ENCODE measurements at places on chromosomes 5 and 9.

- no peak for DNase-seq
These were observed 50.2 kb downstream of the IPPK start for GRCh38 chr9:92619601-92620300.

- no peak for DNase-seq
These were observed 92.6 kb downstream of the LIFR start for GRCh38 chr5:38463634-38464521.

DNA sequence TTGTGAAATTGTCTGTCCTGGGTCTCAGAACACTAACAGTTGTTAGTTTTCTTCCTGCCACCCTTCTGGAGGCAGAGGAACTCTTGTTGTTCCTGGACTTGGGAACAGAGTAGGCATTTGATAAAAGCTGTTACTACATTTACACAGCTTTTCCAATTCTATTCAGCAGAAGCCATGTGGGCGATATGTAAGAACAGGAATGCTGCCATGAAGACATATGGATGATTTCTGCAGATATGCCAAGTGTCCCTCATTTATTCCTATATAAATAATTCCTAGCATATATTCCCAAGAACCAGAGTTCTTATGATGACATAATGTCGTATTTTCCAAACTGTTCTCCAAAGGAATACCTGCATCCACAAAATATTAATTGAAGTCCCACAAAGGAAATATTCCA is 135.9 kb upstream of the DAB2 start:
- DNase-seq = no peak

DNA sequence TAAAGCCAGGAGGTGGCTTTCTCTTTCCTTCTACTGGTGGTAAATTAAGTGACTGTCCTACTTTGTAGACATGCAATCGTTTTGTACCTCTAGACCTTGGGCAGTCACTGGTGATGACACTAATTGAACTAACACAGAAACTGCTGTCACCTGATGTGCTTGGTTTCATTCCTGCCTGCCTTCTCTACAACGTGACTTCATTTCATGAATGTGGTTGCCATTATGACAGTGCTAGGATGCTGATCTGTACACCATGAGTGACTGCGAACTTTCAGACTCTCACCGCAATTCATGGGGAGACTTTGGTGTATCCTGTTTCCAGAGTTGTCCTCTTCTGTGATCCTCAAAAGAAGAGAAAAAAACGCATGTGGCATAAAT is 47.5 kb downstream of the UBE2QL1 start:
- DNase-seq = no peak

DNA sequence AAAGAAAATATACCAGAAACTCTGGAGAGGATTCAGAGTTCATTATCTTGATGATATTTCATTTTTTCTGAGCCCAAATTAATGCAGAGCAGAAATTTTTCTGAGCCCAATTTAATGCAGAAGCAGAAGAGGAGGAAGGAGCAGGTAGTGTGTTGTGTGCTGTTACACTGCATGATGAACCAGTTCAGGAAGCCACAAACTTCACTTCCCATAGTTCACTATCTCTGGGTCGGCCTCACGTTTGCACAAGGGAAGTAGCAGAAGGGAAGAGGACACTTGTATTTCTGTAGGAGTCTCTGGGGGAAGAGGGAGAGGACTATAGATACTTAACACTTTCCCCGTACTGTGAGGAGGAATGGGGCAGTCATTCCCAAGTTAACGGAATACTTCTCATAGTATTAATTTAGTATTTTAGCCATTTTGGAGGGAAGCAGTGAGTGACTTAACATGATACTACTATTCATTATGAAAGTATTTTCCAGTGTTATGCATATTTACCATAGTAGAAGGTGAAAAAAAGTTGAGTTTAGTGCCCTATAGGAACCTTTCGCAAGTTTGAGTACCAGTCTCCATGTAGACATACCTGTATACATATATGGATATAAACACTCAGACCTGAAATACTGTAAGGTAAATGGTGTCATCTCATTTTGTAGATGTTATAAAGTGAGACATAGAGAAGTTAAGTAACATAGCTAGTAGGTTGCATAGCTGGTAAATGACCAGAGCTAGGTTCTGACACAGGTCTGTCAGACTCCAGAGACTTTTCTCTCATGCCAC is 30.0 kb downstream of the XPA start:
- DNase-seq = no peak

- DNase-seq = no peak
These were observed 241.1 kb upstream of the ATP10B start for GRCh38 chr5:161093100-161093499.

DNA sequence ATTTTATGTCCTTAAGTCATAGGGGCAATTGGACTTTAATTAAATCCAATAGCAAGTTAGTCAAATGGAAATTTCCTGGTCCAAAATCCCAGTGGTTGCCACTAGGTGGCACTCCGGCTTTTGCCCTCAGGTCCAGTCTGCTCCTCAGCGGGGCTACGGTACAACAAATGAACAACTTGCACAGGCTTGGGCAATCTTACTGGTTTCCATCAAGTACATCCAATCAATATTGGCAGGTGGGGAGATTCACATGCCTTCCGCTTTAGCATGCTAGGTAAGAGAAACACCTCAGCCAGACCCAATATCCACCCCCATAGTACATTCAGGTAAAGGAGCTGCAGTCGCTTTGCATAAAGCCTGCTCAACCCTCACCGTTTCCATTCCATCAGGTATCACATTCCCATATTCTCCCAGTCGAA is 6.3 kb upstream of the MXD3 start:
- DNase-seq = peak; percentile 56

DNA sequence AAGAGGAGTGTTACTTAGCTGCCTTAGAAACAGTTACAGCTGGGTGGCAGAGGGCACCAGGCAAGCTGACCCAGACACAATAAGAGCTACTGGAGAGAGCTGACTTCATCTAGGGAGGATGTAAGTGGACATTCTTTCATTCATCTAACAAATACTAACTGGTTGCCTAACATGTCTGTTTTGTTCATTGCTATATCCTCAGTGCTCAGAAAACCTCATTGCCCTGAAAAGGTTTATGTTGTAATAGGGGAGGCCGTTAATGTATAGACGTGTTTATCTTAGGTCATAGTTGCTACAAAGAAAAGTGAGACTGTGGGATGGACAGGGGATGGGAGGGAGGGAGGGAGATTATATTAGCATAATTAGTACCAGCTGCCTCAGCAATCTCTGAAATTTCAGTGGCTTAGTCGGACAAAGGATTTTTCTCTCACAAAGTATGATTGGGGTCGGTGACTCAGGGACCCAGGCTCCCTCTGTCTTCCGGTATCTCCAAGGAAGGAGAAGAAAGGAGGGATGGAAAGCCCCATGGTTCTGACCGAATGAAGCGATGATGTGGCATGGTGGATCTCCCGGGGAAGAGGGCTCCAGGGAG is 2.6 kb upstream of the SNX18 start:
- DNase-seq = no peak

GRCh38 chr5:146238973-146239372 is 35.6 kb downstream of the RBM27 start:
- DNase-seq = no peak

- no peak for DNase-seq
These were observed 24.9 kb downstream of the IPPK start for GRCh38 chr9:92645041-92645440.

GRCh38 chr5:71862507-71863060 is 143.5 kb downstream of the CARTPT start:
- DNase-seq = no peak

DNA sequence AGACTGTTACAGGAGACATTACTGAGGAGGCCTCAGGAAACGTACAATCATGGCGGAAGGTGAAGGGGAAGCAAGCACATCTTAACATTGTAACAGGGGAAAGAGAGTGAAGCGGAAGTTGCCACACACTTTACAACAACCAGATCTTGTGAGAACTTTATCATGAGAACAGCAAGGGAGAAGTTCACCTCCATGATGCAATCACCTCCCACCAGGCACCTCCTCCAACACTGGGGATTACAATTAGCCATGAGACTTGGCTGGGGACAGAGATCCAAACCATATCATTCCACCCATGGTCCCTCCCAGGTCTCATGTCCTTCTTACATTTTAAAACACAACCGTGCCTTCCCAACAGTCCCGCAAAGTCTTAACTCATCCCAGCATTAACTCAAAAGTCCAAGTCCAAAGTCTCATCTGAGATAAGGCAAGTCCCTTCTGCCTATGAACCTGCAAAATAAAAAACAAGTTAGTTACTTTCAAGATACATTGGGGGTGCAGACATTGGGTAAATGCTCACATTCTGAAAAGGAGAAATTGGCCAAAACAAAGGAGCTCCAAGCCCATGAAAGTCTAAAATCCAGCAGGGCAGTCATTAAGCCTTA is 138.3 kb downstream of the TMEM161B start:
- DNase-seq = no peak

DNA sequence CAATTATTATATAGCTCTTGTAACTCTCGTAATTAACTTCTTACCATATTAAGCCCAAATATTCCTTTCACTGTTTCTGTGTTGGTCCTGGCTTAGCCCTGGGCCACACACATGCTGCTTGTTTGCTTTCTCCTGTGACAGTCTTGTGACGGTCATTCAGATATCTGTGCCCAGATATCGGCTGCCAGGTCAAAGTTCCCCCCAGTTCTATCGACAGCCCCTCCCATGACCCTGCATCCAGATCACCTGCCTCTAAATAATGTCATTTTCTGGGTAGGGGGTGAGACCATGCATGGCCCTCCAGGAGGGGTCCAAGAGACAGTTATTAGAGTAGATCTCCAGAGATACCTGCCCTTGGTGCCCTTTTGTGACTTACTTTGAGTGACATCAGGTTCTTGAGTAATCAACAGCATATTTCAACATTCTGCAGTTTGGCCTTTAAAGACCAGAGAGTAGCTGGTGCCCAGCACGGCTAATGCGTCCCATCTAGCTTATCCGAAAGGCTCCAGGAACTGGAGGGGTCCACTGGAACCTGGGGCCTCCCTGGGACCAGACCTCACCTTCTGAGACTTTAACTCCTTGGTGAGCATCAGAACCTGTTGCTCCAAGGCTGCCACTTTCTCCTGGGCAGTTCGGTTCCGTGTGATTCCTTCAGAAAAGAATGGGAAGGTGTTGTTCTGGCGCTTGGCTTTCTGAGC is 26.9 kb downstream of the TBC1D2 start:
- no peak for DNase-seq

GRCh38 chr9:137028263-137029057 is 423 bp upstream of the ABCA2 start:
- peak; percentile 27 for DNase-seq

- DNase-seq = no peak
These were observed 10.1 kb upstream of the GRIA1 start for GRCh38 chr5:153480401-153480800.

- no peak for DNase-seq
These were observed 1503.0 kb downstream of the EFNA5 start for GRCh38 chr5:106167766-106168165.

GRCh38 chr9:20930836-20931235 is 100.6 kb downstream of the HACD4 start:
- DNase-seq = no peak

DNA sequence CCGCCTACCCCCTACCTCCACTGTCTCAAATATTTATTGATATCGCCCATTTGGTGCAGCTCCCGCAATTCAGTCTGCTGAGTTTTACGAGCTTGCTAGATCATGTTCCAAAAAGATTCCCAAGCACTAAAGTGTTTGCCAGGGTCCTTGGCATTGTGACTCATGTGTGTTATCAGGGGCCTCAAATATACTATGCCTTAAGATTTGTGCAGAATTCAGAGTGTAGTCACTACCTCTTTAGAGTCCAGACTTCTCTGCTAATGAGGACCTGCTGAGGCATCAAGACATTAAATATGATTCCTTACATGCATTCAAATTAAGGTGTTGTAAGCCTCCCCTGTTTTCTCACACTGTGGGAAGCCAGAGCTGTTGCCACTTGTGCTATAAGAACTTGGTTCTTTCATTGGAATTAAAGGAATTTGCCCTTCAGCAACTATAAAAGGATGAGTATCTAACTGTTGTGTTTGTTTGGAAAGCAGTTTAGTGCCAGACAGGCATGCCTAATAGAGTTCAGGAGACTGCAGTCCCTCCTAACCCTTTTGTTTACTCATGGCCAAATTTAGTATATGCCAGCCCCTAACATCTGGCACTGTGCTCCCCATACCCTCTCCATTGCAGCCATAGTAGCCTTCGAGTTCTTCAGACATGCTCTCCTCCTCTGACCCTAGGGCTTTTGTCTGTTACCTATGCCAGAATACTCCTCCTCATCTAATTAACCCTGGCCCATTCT is 316.4 kb downstream of the NR3C1 start:
- no peak for DNase-seq

DNA sequence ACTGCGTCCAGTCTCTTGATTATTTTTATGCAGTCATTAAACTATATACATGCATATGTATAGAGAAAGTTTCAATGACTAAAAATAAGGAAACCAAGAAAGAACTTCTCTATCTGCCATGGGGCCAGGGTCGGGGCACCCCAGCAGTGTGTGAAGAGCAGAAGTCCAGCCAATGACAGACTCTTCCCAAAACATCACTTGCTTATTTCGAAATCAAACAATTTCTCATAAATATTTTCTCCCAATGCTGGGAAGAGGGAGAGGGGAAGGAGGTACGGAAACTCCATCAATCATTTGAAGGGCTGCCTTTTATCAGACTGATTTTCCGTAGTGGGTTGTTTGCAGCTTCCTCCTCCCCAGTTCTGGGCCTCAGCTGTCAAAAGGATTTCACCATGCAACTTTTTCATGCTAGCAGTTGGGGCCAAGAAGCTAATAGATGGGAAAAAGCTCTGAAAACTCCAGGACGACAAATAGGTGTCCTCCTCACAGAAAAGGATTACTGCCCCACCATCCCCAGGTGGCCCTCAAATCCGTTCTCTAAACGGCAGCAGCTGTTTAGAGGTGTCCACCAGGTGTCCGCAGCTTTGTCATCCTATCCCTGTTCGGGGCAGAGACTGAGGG is 617 bp upstream of the FPGS start:
- DNase-seq = no peak

DNA sequence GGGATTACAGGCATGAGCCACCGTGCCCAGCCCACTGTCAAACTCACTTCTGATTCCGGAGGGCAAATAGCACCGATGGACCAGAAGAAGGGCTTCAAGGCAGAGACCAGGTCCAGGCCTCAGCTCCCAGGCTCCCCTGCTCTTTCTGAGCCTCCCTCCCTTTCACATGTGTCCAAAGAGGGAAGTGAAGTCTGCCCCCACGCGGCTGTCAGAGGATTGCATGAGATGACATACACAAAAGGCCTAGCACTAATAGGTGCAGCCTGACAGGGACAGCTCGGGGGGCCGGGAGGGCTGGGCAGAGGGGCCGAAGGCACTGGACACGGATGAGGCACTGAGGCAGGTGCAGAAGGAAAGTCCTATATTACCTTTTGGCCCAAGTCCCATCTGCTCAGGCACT is 16.1 kb downstream of the FBP1 start:
- DNase-seq = no peak

DNA sequence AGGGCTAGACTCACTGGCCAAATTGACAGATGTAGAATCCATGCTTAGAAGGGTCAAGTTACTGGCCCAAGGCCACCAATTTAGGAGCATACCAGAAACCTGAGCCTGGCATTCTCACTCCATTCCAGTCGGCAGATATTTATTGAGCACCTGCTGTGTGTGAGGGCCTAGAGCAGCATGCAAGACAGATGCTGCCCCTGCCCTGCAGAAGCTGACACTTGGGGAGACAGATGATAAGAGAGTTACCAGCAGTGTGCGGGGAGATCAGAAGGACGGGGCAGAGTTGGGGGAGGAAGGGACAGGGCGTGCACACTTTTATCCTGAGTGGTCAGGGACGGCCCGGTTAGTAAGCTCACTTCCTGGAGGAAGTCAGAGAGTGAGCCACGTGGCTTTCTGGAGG is 111.5 kb upstream of the RAPGEF1 start:
- no peak for DNase-seq

- no peak for DNase-seq
These were observed 373.8 kb upstream of the KLF4 start for GRCh38 chr9:107863396-107863795.

All from activated T-helper 1 cell treated with anti-CD3 and anti-CD28 coated beads, Interleukin-2, amount 50 U/mL, for 16 hours (primary cell).